HTR-8/SVneo (cell line): ENCODE measurements at places on chromosomes 7 and 10.

DNA sequence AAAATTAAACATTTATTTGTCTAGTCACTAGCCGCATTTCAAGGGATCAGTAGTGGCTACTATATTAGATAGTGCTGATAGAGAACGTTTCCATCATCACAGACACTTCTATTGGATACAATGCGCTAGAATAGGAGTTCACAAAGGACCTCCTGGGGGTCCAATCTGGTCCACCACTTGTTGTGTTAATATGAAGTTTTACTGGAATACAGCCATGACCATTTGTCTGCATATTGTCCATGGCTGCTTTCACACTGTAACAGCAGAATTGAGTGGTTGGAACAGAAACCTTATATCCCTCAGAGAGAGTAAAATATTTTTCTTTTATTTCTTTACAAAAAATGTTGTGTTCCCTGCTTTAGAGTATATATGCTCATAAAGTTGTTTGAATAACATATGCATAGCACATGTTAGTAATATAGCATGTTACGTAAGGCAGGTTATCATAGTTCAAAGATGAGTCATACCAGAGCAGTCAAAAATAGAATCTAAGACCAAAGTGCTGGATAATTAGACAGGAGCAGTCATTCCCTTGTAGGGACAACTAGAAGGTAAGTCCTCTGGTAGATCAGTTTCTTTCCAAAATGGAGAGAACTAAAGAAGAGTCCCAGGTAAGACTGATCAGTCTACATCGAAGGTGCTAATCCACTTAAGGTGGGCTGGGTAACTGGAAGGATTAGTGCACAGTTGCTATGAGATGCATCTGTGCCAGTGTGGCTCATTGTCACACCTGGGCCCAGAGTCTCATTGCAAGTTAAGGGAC, 14.9 kb downstream of the BZW2 start:
- DNase-seq = no peak

GRCh38 chr7:34184466-34184865, 279.1 kb downstream of the BMPER start:
- no peak for DNase-seq

DNA sequence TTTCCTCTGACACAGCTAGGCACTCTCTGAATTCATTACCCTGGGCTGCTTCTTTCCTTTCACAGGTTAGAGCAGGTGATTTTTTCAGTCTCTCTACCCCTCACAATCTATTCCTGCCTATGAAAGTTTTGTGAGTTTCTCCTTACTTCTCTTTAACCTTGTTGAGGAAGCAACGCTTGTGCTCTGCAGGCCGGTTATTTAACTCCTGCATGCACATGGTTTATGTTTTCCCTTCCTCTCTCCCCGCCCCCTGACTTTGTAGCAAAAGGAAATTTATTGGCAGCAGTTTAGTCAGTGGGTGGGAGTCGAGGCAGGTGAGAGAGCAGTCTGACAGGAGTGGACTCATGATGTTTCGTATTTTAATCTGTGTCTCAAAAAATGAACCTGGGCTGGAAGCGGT, 91.9 kb downstream of the CELF2 start:
- no peak for DNase-seq

DNA sequence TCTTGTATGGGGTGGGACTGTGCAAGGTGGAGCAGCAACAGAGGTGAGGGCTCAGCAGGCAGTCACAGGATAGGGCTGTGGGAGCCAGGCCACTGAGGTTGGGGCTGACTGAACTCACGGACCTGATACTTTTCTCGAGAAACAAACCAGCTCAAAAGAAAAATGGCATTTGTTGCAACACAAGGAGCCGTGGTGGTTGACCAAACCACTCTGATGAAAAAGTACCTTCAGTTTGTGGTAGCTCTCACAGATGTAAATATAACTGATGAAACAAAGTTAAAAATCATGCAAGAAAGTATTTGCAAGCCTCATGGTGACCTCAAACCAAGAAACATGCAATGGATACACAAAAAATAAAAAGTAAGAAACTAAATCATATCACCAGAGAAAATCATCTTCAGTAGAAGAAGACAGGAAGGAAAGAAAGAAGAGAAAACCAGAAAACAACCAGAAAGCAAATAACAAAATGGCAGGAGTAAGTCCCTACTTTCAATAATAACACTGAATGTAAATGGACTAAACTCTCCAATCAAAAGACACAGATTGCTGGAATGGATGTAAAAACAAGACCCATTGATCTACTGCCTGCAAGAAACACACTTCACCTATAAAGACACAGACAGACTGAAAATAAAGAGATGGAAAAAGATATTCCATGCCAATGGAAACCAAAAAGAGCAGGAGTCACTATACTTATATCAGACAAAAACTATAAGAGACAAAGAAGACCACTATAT, 48.9 kb upstream of the DUSP5 start:
- no peak for DNase-seq

DNA sequence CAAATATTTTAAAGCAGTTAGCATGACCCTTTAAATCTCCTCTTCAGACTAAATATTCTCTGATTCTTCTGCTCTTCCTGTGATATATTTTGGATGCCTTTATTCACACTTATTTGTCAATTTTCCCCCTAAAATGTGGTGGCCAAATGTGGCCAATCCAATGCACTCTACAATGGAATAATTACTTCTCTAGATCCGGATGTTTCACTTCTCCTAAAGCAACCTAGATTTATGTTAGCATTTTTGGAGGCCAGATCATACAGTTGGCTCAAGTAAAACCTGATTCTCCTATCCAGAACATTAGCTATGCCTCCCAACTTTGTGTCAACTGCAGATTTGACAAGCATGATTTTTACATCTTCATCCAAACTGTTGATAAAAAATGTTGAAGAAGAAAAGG, 153.7 kb downstream of the CREB5 start:
- DNase-seq = no peak

GRCh38 chr7:156725073-156725472, 84.5 kb downstream of the RNF32 start:
- no peak for DNase-seq

DNA sequence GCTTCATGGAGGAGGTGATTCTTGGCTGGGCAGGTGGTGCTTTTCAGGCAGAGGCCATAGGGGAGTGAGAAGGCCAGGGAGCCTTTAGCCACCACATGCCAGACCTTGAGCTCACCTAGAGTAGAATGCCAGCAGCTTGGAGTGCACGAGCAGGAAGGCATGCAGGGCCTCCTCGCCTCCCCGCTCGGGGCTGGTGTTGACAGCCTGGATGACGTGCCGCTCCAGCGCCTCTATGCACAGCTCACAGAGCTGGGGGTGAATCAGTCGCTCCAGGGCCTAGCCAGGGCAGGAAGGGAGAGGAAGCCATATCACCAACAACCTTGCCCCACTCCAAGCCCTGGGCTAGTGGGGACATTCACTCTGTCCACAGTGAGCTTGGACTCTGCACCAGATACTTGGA, 15.7 kb downstream of the HPS1 start:
- no peak for DNase-seq

- no peak for DNase-seq
These were observed 21.3 kb downstream of the TSPAN15 start for GRCh38 chr10:69472544-69472943.

GRCh38 chr7:70040970-70041766, 442.9 kb downstream of the AUTS2 start:
- no peak for DNase-seq
